Cardiac fibroblast (primary cell): ENCODE measurements at places on chromosomes 11 and 22.

DNA sequence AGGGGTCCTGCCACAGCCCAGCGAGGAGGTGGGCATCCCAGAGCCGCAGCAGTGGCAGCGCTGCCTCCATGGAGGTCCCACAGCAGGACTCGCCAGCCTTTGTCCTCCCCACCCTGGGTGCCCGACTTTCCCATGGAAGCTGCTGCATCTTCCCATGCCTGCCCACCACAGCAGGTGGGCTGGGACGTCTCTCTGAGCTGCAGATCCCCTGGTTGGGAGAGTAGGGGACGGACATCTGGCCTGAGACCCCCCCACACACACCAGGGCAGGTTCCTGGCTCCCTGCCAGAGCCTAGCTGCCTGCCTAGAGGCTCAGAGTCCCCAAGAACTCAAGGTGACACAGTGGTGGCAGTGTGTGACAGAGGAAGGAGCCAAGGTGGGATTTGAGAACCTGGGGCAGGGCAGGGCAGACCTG, 21.5 kb upstream of the PRR5 start:
- no peak for DNase-seq

- peak; percentile 68 for DNase-seq
Observed at GRCh38 chr22:24503137-24503842, 8.2 kb downstream of the UPB1 start.

GRCh38 chr11:61667684-61668305, 12.4 kb upstream of the DAGLA start:
- no peak for DNase-seq

GRCh38 chr11:87038235-87038977, 672 bp downstream of the TMEM135 start:
- DNase-seq = peak; percentile 17

DNA sequence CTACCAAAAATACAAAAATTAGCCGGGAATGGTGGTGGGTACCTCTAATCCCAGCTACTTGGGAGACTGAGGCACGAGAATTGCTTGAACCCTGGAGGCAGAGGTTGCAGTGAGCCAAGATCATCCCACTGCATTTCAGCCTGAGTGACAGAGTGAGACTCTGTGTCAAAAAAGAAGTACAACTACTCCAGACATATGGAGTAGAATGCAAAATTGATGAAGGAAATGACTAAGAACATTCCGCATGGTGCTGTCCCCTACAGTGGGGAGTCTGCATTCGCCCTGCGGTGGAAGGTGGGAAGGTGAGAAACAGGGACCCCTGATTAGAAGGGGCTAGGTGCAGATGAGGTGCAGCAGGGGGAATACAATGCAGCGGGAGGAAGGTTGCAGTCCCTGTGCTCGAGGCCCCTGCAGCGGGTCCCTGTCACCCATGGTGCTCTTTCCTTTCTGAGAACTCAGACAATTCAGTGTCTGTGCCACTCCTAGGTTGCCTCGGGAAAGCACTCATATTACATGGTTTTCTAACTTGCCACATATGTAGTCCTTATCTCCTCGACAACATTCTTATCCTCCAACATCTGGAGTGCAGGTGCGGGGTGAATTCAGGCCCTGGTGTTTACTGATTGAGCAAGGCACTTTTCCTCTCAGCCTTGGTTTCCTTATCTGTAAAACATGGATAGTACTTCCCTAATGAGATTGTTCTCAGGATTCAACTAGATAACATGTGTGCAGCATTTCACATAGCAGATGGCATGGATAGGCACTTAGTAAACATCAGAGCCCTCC, 5.2 kb downstream of the POLD4 start:
- no peak for DNase-seq

GRCh38 chr22:50739894-50740293, 1.9 kb downstream of the ACR start:
- DNase-seq = no peak

DNA sequence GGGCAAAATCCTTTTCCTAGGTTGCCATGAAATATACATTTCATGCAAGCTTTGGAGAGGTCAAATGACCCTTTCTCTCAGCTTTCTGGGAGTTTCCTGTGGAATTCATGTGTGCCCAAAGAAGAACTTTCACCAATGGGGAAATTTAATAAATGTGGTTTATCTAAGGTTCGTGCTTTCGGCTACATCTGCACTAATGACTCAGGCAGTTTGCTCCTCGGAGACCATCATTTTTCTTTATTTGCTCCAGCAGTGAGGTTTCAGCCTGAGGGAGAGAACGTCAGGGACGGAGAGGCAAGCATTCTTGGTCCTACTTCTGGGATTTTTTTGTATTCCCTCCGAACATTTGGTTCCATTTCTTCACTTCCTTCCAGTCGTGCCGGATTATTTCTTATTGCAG, 85.2 kb downstream of the FLI1 start:
- DNase-seq = peak; percentile 50

DNA sequence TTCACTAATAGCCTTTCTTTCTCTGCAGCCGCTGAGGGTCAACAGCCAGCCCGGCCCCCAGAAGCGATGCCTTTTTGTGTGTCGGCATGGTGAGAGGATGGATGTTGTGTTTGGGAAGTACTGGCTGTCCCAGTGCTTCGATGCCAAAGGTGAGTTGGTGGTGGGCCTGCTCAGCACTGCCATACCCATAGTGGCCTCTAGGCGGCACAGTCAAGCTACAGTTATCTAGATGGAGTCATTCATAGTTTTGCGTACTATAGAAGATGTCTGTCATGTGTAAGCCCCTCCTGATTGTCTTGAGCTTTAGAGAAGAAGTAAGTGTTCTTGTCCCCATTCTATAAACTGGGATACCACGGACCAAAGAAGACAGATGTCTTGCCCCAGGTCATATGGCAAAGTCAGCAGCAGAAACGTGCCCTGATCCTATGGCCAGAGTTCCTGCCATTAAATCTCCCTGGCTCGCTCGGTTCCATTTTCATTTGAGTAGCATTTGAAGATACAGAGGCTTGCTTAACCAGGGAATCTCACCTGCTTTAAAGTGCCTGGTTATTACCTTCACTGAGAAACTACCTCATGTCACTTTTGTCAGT, 42.1 kb upstream of the CRTAM start:
- peak; percentile 52 for DNase-seq

DNA sequence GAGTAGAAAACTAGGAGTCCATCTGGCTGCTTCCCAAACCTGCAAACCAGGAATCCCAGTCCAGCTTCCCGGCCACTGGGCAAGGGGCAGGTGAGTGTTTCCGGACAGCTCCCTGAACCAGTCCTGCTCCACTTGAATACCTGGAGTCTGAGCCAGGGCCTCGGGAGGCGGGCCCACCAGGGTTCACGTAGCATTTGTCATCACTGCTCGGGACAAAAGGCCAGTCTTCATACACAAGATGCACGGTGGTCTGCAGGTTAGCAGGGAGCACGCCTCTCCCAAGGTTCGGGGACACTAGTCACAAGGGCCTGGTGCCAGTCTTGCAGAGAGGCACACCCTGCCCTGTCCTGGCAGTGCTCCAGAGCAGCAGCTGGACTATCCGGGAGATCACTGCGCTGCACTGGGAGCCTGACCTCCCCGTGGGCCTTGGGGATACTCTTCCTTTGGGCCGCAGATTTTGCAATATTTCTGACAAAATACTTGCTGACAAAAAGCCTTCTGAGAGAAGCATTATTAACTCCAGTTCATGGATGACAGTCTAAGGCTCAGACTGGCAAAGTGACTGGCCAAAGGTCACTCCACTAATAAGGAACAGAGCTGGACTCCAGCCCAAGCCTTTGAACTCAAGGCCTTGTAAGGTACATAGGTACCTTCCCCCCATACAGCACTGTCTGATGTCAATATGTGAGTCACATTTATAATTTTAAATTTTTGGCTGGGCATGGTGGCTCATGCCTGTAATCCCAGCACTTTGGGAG, 25.1 kb downstream of the CD6 start:
- DNase-seq = no peak

DNA sequence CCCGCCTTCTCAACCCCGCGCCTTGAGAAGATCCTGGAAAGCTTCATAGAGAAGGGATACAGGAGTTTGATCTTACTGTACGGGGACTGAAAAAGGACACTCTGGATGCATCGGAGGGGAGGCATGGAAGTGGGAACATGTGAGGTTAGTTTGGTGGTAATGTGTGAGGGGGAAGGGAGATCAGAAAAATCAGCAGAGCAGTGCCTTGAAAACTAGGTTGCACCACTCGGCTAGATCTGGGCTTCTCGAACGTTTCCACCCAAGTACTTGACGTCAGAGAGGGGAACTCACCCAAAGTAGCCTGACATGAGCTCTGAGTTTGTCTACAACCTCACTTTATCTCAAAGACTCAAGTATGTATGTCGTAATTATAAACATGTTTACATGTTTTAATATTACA, 14.5 kb downstream of the USP35 start:
- DNase-seq = no peak

DNA sequence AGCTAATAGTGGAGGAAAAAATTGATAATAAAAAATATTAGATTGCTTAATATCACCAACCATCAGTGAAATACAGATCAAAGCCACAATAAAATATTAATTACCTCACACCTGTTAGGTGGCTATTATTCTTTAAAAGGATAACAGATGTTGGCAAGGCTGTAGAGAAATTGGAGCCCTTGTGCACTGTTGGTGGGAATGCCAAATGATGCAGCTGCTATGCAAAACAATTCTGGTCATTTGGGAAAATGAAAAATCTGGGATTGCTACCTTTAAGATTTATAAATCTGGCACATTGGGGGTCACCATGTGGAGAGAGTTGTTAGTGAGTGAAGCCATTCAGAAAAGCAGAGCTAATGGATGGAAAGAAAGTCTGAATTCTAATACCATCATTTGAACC, 143.4 kb downstream of the FCHSD2 start:
- no peak for DNase-seq

DNA sequence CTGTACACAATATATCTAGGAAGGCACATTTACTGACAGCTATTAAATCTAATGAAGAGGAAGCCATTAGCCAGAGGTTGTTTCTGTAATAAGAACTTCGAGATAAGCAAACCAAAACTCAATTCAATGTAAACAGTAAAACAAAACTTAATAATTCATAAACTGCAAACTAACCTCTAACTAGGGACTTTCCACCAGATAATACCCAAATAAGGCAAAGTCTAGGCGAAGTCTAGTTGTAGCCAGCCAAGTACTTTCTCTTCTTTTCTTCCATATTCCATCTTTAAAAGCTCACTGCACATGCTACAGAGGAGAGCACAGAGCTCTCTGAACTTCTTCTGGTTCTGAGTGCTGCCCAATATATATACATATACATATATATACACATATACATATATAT, 229.9 kb upstream of the ANO5 start:
- DNase-seq = no peak

DNA sequence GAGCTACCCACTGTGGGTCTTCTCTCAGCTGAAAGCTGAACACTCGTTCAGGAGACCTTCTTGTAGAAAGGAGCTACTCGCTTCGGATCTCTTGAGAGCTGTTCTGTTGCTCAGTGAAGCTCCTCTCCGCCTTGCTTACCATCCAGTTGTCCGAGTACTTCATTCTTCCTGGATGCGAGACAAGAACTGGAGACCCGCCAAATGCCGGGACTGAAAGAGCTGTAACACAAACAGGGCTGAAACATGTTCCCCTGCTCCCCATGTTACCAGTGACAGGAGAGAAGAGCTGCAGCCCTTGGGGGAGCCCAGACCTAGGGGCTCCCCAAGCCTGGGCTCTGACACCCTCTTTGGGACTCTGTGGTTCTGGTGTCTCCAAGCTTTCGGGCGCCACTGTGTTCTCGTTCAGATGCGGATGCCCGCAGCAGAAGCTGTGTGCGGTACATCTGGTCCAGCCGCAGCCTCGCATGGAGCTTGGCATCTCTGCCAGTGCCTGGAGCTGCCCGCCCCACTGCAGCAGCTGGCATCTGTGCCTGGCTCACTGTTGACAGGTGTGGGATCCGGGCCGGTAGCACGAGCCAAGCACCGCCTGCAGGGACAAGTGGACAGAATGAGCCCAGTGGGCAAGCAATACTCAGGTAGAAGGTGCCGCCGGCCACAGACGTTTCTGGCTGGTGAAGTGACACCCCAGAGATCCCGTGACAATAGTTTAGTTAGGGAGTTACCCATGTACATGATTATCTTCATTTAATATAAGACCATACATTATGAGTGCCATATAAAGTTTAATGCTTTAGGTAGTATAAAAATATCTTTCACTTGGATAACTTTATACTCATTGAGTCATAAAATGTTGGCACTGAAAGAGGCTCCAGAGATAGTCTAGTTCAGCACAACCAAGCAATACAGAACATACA, 49.1 kb downstream of the EMSY start:
- no peak for DNase-seq

DNA sequence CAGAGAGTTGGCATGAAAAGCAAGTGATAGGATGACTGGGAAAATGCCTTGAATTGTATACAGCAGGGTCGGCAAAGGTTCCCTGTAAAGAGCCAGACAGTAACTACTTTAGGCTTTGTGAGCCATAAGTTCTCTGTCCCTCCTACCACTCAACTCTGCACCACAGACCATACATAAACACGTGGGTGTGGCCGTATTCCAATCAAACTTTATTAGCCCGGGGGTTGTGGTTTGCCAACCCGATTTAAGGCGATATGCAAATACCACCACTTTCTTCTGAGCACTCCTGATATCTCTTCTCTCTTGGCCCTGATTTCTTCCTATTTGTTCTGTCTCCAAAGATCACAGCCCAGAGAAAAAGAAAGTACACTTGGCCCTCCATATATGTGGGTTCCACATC, 87.5 kb downstream of the MN1 start:
- no peak for DNase-seq

GRCh38 chr11:64971421-64972233, at the start of gene MAJIN:
Gene MAJIN (minus strand): TSS chr11:64972108. CDS start chr11:64959405, 12,703 bp downstream.
- DNase-seq = peak; percentile 83

GRCh38 chr11:123521001-123521400, 90.9 kb downstream of the GRAMD1B start:
- no peak for DNase-seq

DNA sequence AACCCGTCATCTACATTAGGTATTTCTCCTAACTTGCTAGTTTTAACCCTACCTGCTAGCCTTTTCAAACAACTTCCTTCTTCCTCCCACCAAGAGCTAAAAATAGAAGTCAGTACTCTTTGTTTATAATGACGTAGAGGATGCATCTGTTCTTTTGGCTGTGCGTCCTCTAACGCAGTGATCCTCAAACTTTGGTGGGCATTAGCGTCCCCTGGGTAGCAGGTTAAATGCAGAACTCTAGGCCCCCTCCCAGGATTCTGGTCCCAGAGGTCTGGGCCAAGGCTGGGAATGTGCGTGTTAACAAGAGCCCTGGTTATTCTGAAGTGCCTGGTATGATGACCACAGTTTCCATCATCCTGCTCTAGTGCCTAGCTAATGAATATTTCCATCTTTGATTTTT, 67.6 kb downstream of the BARX2 start:
- DNase-seq = no peak
